ENCODE measurements at places on chromosomes 1 and 21.

GRCh38 chr1:70355920-70356319 lies 1.4 kb upstream of the ANKRD13C start:
- DNase-seq: no peak

DNA sequence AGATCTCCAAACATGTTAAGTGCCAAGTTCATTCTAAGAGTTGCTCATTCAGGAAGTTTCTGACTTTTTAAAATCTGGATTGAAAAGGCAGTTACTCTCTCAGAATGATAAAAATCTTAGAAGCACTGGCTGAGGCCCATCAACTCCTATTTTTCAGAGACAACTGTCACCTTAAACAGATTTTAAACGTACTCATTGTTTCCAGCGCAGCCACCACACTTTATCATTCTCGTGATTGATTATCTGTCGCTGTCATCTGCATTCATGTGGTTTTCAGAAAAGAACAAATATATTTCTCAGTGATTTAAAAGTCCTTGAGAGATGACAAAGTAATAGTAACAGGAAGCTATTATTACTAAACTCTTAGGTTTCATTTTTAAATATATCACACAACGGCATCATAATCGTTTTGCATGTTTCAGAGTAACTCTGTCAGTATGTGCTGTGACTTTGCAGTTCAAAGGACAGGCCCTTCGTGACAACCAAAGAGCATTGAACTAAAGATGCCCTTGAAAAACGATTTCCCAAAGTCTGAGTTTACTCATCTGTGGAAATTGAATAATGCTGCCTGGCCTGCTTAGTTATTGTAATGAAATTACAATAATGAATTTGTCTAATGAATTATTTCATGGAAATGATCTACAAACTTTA lies 14.9 kb upstream of the KCNK1 start:
- DNase-seq: no peak

DNA sequence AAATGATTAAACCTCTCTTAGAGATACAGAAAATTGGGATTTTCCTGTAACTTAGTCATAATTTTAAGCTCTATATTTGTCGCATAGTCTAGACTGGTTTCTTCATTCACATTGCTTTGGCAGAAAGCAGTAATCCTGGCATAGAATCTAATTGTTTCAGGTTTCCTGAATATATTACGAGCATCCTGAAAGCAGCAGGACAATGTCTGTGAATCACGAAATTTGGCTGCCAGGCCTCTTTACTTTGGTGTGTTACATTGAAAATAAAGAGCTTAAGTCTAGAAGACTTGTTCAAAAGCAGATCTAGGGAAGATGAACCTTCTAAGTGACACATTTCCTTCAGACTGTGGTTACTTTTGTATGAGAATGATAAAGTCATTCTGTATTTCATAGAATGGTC lies 72.2 kb downstream of the TDRD5 start:
- no peak for DNase-seq

GRCh38 chr1:235883261-235883927 lies 16.7 kb upstream of the LYST start:
- DNase-seq: peak; percentile 90

- DNase-seq: no peak
Measured at GRCh38 chr1:202293569-202293968, 48.2 kb downstream of the UBE2T start.

DNA sequence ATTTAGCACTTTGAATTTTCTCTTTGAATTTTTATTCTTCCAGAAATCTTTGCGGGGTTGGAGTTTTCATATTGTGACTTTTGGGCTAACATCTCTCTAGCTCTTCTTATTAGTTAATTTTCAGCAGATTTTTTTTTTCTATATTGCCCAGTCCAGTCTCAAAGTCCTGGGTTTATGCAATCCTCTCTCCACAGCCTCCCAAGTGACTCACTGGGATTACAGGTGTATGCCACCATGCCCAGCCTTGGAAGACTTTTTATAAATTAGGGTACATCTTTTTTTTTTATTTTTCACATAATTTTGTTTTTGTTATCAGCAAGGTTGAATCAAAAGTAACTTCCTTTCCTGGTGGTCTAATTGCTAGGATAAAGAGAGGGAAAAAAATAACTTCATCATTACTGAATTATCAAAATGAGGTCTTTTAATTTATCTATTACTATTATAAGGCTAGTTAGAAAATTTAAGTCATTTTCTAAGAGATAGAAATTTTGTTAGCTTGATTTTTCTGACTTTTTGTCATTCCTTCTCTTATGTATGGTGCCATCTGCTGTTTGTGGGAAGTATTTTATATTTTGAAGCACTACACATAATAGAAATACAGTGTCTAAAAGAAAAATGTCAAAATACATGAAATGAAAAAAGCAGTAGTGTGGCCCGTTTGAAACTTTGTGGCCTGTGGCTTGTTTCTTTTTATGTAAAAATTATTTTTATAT lies 273.4 kb upstream of the CACYBP start:
- no peak for DNase-seq

- DNase-seq: peak; percentile 68
Measured at GRCh38 chr1:71047635-71048607, at the start of gene PTGER3. TSS of gene PTGER3 (minus strand) at chr1:71047816. CDS start at chr1:71047577, 239 bp downstream.

GRCh38 chr1:227317523-227318015 lies 723 bp downstream of the CDC42BPA start:
- DNase-seq: peak; percentile 34

DNA sequence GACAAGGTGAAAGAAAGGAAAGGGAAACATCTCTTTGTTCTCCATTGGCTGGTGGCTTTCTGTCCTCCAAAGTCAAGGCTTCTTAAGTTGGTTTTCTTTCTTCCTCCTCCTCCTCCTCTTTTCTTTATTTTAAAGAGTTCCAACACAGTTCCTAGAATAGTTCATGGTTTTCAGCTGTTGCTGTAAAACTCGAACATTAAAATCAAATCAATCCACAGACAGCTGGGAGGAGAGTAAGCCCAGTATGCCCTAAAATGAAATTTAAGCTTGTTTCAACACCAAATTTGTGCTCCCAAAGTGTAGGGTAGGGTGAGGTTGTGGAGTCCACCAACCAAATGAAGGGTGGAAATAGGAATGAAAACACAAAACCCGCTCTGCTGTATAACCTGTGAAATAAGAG lies 10.5 kb upstream of the CPLANE2 start:
- no peak for DNase-seq

Measured in psoas muscle (tissue), 8 donors.